AG08395 (cell line): ENCODE measurements at places on chromosomes 3 and 15.
A peak's percentile ranks its signal among the peaks of the same experiment; 100 is the strongest.

DNA sequence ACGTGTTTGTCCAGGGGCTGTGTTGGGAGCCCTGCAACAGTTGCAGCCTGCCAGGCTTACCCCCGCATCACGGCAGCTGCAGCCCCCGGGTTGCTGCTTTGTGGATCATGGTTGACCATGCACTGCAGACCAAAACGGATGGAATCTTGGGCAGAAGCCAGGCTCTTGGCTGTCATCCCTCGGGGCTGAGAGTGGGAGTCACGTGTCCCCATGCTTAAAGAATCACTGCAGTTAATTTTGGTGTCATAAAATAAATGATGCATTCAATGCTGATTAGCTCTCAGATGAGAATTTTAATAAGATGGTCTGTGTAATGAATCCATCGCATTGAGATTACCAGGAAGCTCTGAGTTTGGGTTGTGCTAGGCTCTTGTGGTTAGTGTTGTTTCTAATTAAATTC, 115.6 kb downstream of the CHDH start:
- DNase-seq = peak; percentile 45

GRCh38 chr3:177478170-177478867, 281.0 kb upstream of the TBL1XR1 start:
- peak; percentile 83 for DNase-seq

DNA sequence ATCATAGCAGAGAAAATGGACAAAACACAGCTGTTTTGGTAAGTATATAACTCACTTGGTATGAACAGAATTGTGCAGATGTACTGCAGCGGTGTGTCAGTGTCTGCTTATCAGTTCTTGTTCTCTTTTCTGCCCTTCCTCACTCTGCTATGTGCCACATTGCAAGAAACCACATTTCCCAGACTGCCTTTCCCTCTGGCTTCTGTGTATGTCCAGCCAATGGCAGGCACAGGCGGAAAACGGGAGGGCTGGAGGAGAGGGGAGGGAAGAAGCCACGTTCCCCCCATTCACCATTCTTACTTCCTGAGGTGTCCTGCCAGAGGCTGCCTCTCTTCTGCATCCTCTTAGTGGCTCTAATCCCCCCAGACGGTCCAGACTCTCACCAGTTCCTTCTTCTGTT, 15.4 kb downstream of the HHLA2 start:
- no peak for DNase-seq

DNA sequence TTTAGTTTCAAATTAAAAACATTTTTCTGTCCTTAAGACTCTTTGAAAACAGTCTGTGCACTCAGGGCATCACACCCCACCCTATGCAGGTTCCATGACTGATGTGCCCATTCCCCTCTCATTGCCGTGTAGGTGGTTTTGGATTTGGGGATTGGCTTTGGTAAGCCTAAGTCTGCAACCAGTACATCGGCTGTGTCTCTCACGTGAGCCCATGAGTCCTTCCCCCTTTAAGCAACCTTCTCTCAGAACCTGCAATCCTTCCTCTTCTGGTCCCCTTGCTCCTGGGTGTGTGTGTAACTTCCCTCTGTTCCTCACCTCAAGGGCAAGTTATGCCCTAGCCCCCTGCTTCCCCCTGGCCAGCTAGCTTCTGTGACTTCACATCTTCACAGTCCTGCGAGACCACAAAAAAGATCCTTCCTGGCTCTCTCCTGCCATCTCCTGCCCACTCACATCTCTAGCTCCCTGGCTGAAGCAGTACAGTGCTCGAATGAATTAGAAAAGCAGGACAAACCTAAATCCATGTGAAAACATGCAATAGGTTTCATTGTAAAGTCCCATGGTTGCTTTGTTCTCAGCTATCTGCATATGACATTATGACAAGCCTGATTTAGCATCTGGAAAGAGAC, 126.7 kb downstream of the UACA start:
- peak; percentile 45 for DNase-seq

DNA sequence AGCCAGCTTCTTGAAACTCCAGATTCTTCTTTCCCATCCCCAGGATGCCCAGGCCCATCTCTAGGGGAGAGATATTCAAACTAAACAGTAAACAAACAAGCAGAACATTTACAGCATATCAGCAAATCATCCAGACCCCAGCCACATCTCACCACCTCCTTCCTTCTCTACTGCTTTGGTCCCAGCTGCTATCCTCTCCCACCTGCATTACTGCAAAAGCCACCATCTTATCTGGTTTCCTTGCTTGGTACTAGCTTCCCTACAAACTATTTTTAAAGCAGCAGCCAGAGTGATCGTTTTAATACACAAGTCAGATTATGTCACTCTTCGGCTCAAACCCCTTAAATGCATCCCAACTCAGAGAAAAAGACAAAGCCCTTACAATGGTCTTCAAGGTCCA, 4.8 kb downstream of the LYSMD2 start:
- DNase-seq = no peak

- DNase-seq = no peak
Observed at GRCh38 chr15:70702584-70702983, 60.8 kb downstream of the UACA start.

DNA sequence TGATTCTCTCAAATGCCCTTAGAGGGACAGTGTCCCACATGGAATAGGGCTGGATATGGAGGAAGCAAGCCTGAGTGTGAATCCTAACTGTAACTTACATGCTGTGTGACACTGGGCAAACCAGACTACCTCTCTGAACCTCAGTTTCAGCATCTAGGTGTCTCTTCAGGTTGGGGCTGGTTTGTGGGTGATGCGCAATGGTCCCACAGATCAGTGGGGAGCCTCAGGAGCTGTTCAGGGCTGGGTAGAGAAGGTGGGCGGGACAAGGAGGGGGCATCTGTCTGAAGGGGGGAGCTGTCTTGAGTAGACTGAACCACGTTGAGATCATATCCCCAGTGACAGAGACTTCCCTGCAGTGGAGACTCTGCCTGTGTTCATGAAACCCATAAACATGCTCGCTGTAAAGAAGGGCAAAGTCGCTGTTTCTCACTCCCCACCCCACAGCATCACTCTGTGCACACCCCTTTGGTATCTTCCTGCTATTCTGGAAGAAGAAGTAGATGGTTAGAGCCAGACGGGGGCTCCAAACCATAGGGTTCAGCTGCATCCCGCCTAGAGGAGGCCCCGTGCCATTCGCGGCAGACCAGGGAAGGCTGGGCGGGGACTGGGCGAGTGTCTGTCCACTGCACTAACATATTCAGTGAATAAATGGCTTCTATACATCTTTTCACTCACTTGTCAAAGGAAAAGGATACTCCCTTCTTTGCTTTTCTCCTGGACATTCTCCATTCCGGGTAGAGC, 28.4 kb downstream of the SRPRB start:
- no peak for DNase-seq

- DNase-seq = no peak
Observed at GRCh38 chr3:14516738-14517345, 23.3 kb downstream of the GRIP2 start.

DNA sequence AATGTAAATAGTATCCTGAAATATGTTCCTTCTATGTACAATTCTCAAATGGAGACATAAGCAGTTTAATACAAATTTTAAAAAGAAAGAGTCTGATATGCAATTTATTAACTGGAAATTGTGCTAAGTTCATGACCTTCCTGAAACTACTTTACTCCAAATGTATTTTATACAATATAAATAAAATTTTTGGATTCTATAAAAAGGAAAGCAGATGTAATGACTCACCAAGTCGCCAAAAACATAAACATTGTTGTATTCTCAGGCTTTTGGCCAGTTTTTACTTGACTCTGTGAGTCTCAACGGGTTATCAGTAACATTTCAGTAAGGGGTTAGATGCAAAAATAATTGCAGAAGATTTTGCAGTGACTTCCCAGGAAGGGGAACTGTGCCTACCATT, 948.2 kb downstream of the EPHA3 start:
- DNase-seq = no peak

- DNase-seq = no peak
Observed at GRCh38 chr3:127761441-127761801, 60.9 kb downstream of the MGLL start.

DNA sequence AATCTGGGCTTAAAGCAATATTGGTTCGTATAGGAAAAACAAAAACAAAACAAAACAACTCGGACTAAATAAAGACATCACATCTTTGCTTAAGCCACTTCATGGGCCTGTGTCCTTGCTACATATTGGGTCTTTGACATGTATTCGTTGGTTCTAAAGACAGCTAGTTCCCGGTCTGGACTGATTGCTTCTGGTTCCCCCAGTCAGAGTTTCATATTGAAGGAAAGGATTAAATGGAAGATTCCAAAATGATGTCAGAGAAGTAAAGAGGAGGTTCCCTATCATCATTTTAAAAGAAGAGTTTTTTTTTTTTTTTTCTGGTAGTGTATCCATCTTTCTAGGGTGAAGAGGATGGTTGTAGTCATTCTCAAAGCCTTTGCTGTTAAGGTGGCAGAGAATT, 2.3 kb downstream of the OXSR1 start:
- no peak for DNase-seq

DNA sequence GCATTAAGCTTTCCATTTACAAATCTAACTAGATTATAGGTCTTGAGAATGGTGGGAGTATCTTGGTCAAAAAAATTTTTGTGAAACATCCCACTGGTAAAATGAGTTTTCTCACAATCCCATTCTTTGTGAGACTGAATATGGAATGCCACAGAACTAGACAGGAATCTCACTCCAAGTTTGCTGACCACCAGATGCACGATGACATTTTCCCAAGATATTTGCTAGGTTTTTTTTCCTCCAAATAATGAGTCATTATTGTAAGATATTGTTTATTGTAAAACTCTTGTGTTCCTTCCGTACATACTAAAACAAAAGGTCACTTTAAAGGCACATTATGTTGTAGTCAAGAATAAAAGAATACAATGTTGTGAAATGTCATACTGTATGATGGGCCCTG, 53.9 kb downstream of the COPS2 start:
- peak; percentile 9 for DNase-seq

GRCh38 chr3:135805752-135806151, 159.8 kb upstream of the PPP2R3A start:
- no peak for DNase-seq

- DNase-seq = no peak
Observed at GRCh38 chr3:181278468-181279238, 289.1 kb upstream of the DNAJC19 start.

GRCh38 chr3:172520301-172520831, 2.9 kb downstream of the TNFSF10 start:
- peak; percentile 85 for DNase-seq

DNA sequence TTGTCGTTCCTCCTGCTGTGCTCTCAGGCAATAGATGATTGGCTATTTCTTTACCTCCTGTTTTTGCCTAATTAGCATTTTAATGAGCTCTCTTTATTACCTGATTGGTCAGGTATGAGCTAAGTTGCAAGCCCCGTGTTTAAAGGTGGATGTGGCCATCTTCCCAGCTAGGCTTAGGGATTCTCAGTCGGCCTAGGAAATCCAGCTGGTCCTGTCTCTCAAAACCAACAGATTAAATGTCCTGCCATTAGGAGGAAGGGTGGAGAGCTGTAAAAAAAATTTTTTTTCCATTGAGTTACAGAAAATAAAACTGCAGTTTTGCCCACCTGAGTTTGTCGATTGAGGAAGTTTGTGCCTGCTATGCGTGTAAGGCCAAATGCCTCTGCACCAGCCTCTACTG, 5.4 kb upstream of the ACSBG1 start:
- DNase-seq = no peak

DNA sequence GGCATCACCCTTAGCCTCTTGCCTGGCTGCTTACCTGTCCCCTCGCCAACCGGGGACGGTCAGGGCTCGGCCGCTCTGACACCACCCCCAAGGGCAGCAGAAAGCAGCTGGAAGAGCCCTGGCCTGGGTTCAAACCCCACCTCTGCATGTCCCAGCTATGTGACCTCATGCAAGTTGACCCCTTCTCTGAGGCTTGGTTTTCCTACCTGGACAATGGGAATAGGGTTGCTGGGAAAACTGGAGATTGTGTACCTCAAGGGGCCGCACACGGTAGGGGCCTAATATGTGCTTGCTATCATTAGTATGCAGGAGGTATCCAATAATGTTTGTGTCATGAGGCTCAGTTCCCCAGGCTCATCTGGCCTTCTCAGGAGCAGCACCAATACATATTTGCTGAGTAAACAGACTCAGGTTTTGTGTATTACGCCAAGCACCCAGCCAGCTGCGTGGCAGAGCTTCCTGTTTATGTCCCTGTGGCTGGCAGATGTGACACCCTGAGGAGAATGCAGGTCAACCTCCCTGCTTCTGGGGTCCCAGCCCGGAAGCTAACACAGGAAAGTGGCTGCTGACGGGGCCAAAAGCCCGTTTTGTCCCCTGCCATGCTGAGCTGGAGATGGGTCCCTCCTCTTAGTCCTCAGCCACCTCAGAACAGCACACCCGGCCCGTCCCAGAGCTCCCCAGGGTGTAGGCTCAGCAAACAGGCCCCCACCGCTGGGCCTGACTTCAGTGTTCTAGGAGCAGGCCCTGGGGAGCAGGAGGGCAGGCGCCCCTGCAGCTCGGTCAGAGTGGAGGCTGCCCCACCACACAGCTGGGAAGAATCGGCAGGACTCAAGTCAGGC, 29.7 kb downstream of the PLXND1 start:
- DNase-seq = no peak
